ENCODE measurements at places on chromosomes 1 and 21.

- peak; percentile 68 for DNase-seq
Observed at GRCh38 chr1:94927405-94928175, 680 bp upstream of the CNN3 start.

DNA sequence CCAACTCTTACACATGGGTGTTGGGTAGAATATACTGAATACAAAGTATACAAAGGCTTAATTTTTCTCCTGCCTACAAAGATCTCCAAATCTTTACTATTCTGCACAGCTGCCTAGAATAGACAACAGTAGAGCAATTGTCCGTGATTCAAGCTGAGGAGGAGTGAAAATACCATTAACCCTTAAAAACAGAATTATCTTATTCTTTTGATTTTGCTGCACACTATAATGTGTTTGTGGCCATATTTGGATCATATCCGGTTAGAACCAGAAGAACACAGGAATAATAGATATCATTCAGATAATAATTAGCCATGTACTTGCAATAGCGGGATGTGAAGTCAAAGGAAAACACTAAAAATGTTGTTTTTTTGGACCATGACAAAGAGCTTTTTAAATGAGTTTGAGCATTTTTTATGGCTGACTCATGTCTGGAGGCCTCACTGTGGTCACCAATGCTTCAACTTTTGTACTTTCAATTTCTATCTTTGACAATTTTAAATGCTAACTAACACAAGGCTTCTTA is 197.6 kb upstream of the FOXD3 start:
- DNase-seq = no peak

GRCh38 chr1:62900566-62900965 is 116.6 kb downstream of the ATG4C start:
- DNase-seq = no peak

DNA sequence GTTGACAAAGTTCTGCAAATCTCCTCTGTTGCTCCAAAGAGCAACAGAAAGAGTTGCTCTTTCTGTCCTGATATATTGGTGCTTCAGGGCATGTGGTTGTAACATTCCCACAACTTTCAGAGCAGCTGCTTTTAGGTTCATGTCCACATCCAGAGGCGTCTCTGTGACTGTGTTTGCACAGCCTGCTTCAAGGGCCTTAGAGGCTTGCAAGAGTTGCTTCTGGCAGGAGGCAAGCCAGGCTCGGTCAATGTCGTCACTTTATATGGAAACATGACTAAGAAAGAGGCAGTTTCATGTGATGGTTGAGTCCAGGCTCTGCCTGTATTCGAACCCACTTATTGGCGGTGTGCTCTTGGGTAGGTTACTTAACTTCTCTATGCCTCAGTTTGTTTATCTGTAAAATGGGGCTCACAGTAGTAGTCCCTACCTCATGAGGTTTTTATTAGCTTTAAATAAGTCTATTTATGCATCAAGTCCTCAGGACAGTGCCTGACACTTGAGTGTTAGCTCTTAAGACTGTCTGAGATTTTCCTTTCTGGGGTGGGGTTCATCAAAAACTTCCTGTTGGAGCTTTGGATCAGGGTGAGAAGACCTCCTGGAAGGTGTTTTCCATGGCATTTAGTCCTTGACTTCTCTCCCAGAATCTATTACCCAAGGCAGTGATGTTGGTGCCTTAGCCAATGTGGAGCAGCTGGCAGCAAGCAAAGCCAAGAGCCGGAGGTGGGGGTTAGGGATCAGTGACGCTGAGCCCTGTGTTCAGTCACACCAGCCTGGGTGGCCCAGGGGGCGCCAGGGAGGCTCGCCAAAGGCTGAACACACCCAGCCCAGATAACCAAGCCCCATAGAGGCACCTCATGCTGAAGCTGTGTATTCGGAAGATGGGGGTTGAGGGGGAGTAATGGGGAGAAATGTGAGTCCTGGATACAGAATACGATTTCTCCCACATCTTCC is 18.9 kb downstream of the LHX4 start:
- peak; percentile 77 for DNase-seq

DNA sequence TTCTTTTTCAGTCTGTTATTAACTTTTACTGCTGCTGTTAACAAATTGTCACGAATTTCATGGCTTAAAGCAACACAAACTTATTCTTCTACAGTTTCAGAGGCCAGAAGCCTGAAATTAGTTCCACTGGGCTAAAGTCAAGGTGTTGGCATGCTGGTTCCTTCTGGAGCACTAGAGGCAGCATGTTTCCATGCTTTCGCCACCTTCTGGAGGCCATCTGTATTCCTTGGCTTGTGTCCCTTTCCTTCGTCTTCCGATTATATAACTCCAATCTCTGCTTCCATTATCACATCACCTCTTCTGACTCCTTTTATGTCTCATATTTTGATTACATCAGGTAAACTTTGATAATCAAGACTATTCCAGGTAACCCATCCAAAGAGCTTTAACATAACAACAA is 1742.1 kb downstream of the BRINP3 start:
- no peak for DNase-seq
